GM13976 (cell line): ENCODE measurements at places on chromosomes 16 and 17.

DNA sequence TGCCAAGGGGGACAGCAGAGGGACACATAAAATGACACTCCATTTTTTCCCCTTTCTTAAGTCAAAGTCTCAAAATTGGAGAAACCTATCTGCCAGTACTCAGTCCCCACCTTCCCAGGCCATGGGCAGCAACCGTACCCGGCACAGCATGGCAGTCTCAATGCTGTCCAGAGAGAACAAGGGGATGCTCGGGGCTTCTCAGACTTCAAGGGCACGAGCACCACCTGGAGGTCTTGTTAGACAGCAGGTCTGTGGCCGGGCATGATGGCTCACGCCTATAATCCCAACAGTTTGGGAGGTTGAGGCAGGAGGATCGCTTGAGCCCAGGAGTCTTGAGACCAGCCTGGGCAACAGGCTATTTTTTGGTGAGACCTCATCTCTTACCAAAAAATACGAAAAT is 3.2 kb downstream of the DNAH17 start:
- DNase-seq, result no peak

- no peak for DNase-seq
Observed at GRCh38 chr17:50499721-50500120, 8.5 kb upstream of the MYCBPAP start.

- DNase-seq, result no peak
Observed at GRCh38 chr17:38439436-38439835, 11.2 kb downstream of the ARHGAP23 start.

GRCh38 chr16:87098976-87099720 is 218.0 kb downstream of the C16orf95 start:
- no peak for DNase-seq

- DNase-seq, result no peak
Observed at GRCh38 chr17:72900654-72900971, 191.9 kb downstream of the SLC39A11 start.

DNA sequence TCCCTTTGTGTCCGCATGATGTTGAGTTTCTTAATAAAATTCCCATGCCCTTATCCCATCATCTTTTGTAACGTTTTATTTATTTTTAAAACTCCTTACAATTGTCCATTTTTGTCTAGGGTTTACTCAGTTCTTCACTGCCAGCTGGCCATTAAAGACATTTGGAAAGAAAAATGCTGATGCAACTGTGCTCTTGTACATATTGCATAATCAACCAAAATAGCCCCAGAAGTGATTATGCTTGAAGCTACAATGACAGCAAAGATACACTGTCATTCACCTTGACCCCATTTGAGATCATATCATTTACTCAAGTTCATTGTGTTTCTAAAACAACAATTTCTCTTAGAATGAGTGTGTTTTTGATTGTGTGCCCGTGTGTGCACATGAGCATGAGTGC is 1074.6 kb upstream of the RBFOX1 start:
- no peak for DNase-seq

DNA sequence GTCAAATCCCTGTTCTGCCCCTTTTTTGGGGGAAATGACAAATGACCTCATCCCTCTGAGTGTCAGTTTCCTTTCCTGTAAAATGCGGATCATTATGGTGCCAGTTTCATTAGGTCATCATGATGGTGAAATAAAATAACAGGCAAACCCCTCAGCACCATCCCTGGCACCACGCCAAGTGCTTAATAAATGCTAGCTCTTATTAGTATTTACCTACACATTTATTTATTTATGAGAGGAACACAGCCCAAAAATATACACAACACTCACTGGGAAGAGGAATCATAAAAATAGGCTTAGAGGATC is 28.6 kb upstream of the GPRC5B start:
- DNase-seq, result no peak

GRCh38 chr17:7190276-7190917 is 11.2 kb upstream of the ASGR1 start:
- DNase-seq, result no peak
